Pulmonary artery endothelial cell (primary cell): ENCODE measurements at places on chromosomes 3 and 15. TPM values are rescaled to one million over a fixed set of nuclear protein-coding genes. Genes with fewer than 3 reads are reported as not detected.

DNA sequence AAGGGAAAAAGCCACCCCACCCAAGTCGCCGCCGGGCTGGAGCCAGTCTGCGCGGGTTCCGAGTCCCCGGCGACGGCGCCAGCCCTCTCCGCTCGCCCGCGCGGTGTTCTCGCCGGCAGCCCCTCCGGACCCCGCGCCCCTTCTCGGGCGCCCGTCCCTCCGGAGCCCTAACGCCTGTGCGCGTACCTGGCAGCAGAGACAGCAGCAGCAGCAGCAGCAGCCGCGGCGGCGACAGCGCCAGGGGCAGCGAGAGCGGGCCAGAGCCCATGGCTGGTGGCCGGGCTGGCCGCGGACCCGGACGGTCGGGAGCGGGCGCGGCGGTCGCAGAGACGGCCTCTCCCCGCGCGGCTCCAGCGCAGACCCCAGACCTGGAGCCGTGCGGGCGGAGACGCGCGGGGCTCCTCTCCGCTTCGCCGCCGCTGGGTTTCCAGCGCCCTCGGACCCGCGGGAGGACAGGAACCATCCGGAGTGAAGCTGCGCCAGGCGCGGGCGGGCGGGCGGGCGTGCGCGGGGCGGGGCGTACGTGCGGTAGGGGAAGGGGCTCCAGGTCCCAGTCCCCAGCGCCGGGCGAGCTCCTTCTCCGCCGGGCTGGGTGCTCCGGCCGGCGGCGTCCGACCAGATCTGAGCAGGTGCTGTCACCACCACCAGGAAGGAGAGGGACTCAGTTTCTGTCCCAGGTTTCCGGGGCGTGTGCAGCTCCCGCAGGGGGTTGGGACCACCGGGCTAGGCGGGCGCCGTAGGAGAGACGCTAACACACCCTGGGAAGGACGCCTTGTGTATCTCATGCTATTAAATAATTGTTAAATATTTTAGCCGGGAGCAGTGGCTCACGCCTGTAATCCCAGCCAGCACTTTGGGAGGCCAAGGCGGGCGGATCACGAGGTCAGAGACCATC, at the start of gene CHRNA3:
TSS of gene CHRNA3 (minus strand) at position 470 of the 895 bp plus-strand sequence. CDS start at position 268, 202 bp downstream.
- DNase-seq: no peak

GRCh38 chr15:66907826-66908743, 157.3 kb upstream of the SMAD3 start:
- DNase-seq: no peak

GRCh38 chr3:160885791-160886286, 129.8 kb downstream of the PPM1L start:
- no peak for DNase-seq

GRCh38 chr3:78177780-78178179, 1137.9 kb downstream of the ROBO2 start:
- no peak for DNase-seq

DNA sequence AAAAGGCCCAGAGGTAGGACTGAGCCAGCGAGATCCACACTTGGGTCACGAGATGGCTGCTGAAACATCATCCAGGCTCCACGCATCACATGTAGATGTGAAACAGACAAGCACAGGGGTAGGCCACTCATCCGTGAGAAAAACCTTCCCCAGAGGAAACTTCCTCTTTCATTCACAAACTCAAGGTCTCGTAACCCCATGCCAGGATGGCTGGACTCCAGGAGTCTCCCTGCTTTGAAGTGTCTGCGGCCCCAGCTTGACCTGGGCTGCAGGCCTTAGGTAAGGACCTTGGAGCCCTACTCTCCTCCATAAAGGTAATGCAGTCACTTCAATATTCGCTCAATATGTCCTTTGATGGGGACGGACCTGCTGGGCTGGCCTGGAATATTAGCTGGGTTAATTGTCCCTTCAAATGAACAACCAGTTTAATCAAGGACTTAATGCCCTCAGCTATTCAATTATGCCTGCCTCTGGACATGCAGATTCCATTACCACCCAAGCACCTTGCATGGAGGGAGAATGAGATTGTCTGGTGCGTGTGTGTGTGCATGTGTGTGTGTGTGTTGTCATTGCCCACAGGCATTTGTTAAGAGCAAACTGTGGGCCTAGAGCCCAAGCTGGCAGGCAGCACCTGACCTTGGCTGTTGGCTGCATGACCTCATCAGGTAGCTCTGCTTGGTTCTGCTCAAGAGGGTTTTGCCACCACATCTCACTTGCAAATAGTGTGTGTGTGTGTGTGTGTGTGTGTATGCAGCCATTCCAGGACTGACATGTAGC, 186.9 kb upstream of the TLE3 start:
- no peak for DNase-seq

The IL16 gene
- 0.04 and 0.20 TPM in 2 replicates for total RNA-seq

The DIS3L gene
- 23.3 and 25.2 TPM in 2 replicates for total RNA-seq

The IL5RA gene
- not detected in 2 replicates for total RNA-seq
